ENCODE measurements at places on chromosomes 1 and 21.

GRCh38 chr1:237961754-237962153 is 71.0 kb upstream of the ZP4 start:
- no peak for DNase-seq

DNA sequence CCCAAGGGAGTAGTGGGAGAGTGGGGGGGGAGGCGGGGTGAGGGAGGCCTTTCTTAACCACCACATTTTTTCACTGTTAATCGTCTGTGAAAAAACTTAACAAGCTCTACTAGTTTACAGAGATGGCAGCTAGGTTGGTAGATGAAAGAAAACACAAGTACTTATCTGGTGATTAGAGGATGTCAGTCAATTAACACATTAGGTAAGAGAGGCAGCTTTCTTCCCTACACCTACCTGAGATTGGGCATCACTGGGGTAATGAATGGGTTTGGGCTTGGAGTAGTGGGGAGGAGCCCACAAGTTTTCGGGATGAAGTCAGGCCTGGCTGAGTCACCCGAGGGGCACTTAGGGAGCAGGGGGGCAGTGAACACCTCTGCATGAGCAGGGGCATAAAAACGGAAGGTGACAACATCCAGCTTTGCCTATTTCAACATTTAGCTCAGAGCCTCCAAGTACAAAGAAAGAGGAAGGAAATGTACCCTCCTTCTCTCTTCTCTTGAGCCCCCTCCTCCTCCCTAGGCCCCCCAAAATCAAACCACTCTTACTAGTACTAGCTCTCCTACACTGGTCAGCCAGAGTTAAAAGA is 2.5 kb downstream of the LBR start:
- DNase-seq, result peak; percentile 59

GRCh38 chr1:181073638-181074037 is 14.9 kb upstream of the IER5 start:
- DNase-seq, result no peak

- DNase-seq, result no peak
Observed at GRCh38 chr1:241235256-241235897, 121.6 kb downstream of the RGS7 start.

DNA sequence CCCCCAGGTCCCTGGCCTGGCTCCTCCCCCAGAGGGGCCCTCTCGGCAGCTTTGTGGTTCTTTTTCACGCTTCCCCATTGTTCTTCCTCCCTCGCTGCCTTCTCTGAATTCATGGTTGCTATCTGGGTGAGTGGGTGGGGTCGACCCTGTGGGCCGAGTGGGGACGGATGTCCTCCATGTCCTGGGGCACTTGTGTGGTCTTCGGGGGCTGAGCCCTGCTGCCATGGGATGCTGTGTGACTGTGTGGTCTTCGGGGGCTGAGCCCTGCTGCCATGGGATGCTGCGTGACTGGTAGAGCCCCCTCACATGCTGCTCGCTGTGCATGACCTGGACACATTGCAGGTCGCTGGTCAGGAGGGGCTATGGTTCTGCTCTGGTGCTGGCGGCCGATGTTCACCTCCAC is 21.6 kb upstream of the DIP2A start:
- DNase-seq, result no peak

- no peak for DNase-seq
Observed at GRCh38 chr1:195376190-195376589, 1232.0 kb downstream of the KCNT2 start.

- DNase-seq, result no peak
Observed at GRCh38 chr1:229470406-229471043, 36.6 kb upstream of the ACTA1 start.

DNA sequence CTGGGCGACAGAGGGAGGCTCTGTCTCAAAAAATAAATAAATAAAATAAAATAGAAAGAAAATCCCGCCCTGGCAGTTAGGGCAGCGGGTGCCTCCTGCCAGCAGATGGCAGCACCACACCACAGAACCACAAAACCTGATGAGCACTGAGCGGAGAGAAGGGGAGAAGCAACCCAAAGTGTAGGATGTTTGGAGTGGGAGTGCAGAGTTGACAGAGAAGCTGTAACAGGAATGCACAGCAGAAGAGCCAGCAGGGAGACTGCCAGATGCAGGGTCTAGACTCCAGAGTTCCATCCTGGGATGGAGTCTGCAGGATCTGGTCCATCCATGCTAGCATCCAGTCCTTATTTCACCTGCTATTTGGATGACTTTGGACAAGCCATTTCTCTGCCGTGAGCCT is 29.7 kb upstream of the KIRREL1 start:
- DNase-seq, result peak; percentile 42

DNA sequence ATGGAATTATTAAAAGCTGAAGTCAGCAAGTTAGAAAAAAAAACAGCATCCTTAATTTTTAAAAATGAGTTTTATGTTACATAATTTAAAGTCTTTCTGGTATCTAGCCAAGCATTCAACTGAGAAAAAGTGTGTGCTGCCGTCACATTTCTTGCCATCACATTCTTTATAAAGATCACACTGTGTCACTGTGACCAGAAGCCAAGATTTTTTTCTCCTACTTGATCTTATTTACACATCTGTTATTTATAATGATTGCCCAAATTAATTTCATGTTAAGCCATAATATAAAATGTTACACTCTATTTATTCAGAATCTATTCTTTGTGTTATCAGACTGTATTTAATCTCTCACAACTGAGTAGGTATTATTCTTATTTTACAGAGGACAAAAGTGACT is 1603.7 kb downstream of the PLA2G4A start:
- no peak for DNase-seq

- DNase-seq, result no peak
Observed at GRCh38 chr21:34962586-34963222, 86.4 kb downstream of the RUNX1 start.

DNA sequence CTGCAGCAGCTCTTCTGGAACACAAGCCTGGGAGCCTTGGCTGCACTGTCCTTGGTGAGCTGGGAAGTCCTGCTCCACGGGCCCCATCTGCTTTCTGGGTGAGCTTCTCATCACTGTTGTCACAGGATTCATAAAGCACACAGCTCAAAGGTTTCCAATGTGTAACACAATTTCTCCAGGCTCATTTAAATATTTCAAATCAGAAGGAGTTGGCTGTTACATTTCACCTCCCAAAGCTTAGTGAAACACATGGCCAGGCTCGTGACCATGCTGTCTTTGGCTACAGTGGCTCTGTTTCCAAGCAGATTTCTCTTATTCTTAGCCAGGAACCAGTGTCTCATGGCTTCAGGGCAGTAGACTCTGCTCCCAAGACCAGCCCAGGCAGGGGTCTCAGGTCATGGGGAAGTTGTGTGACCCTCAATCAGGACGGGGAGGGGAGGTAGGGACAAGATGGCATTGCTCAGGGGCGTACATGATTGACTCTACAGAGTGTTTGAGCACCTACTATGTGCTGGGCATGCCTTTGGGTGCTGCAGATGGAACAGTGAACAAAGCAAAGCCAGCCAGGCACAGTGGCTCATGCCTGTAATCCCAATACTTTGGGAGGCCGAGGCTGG is 353.0 kb downstream of the NPHP4 start:
- no peak for DNase-seq

DNA sequence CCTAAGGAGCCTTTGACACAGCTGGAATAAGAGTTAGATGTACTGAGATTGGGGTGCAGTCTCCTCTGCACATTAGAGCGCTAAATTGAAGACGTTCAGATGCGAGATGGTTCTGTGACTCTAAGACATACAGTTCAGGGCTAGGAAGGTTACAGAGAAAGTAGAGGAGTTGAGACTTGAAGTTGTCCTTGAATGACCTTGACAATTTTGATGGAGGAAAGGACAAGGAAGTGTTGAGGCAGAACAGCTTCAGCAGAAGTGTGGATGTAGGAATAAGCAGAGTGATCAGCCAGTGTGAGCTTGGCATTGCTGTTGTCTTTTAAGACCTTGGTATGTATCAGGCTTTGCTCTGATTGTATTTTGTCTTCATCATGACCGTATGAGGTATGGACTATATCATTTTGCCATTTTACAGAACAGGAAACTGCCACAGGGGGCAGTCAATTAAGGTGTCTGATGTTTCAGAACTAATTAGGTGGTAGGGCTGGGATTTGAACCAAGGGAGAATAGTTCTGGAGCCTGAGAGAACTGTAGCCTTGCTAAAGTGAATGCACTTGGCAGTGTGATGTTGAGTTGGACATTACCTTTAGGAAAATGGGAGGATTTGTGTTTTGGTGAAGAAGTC is 9.2 kb downstream of the TTF2 start:
- no peak for DNase-seq

DNA sequence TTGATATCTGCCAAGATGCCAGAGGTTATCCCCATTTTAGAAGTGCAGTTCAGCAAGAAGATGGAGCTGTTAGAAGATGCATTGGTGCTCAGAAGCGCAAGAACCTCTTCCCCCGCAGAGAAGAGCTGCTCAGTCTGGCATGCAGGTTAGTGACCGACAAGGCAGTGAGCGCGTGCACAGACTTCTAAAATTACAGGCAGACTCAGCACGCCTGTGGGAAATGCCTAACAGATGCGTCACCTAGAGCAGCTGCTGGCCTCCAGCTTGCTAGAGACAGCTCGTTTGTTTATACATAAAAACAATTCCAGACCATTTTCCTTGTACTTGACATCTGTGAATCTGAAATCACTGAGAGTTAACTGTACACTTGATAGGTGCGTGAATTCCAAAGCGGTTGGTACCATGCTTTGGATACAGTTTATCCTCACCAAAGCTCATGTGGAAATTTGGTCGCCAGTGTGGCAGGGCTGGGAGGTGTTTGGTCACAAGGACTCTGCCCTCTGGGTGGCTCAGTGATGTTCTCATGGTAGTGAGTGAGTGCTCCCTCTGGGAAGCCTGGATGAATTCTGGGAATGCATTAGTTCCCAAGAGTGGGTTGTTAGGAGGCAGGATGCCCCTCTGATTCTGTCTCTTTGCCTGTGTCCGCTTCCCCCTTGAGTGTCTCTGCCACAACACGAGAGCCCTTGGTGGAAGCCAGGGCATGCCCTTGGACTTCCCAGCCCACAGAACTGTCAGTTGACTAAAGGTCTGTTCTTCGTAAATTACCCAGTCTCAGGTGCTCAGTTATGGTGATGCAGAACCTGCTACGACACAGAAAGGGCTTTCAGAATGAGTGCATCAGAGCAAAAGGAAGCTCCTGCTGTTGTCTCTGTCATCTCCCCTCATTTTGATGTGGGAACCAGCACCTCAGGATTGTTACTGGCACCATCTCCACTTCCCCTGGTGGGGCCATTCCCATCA is 24.4 kb downstream of the SNAP47 start:
- DNase-seq, result peak; percentile 90

DNA sequence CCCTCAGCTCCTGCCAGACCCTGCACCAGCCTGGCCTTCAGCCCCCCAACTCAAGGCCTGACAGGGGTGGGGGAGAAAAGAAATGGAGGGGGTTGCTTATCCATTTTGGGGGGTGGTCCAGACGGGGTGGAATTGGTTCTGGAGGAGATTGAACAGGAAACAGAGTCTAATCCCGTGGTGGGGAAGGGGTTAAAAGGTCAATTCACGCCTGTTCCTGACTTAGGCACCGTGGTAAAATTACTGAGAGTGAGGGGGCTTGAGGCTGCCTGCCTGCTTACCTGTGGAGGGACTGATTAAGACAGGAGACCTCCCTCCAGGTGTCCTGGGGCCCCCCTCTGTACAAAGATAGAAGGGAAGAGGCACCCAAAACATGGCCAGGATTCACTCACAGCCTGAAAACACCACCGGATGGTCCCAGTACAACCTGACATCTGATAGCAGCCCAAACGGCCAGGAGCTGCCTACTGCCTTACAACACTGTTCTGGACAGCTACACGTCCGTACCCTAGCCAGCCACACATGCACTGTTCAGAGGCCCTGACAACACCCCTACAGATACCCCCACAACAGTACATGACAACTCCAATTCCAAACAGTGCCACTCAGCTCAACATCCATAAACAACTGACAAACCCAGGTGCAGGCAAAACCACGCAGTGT is 31.8 kb downstream of the AHDC1 start:
- no peak for DNase-seq

DNA sequence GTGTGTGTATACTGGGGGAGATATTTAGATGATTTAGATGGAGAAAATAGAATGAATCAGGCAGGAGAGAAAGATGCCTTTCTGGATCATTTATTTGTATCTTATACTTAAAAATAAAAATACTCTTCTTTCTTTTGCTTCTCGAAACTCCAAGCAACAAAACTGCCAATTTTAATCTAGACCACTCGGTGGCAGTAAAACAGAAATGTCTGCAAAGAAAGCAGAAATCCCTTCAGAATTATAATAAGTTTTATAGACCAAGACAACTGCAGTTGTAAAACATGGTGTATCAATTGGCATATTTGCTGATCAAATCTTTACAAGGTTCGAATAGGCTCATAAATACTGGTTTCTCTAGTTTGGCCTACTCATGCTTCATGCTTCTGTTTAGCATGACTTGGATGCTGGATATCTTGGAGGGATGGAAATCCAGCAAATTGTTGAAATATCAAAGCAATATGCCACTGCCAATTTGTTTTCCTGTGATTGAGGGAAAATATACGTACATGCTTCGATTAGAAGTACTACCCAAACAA is 15.1 kb upstream of the C1orf87 start:
- no peak for DNase-seq

- DNase-seq, result no peak
Observed at GRCh38 chr1:188817814-188818213, 1659.8 kb downstream of the BRINP3 start.

GRCh38 chr1:213921311-213921710 is 66.5 kb upstream of the PROX1 start:
- DNase-seq, result no peak

GRCh38 chr1:88595355-88596002 is 88.6 kb upstream of the PKN2 start:
- DNase-seq, result no peak

GRCh38 chr1:34864759-34865158 is 5.2 kb upstream of the SMIM12 start:
- DNase-seq, result no peak

Data from H54 (cell line).